ENCODE measurements at places on chromosomes 7 and 10.

- no peak for DNase-seq
These were observed 1.1 kb downstream of the ACTR1A start for GRCh38 chr10:102501201-102502028.

GRCh38 chr7:26989897-26990670 is 105.7 kb downstream of the HOXA1 start:
- no peak for DNase-seq

DNA sequence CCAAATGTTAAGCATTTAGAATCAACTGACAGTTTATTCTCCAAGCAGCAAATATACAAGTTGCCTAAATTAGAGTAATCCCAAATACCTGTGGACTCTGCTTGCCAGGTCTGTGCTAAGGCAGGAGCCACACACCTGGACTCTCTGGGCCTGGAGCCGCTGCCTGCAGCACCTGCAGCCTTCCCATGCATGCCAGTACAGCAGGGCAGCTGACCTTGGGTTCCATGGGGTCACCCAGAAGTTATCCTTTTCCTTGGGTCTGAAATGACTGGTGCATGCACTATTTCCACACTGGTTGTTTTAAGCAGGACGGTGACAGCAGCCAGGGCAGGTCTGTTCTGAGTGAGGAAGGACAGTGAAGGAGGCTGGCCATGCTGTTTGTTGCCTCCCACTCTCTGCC is 573.2 kb downstream of the GLRX3 start:
- DNase-seq, result no peak

DNA sequence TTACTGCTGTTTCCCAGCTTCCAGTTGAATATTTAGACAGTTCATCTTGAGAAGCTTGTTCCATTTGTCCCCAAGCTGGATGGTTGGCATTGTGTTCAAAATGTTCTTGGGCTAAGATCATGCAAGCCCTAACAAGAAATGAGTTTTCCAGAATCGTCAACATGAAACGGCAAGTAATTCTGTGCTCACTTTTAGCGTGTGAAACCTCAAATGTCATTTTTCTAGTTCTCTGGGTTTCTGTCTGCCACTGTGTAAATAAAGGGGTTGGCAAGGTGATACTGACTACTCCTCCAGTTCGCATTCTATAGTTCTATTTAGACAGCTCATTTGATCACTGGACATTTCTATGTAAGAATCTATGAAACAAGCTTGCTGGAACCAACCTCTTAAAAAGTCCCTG is 194.0 kb downstream of the AHR start:
- DNase-seq, result no peak

DNA sequence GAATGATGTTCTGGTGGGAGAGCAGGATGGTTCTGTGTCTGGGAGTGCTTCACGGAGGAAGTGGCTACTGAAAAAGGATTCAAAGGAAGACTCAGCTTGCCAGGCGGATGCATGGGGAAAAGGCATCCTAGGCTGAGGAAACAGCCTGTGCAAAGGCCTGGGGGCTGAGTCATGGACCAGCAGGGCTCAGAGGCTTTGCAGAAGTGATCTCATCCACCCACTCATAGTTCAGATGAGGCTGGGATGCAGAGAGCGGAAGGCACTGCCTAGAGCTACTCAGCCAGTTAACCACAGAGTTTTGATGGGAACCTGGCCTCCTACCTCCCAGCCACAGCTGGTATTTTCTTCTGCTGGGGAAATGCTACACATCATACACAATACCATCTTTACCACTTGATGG is 15.8 kb upstream of the ADAMTS14 start:
- DNase-seq, result no peak

- no peak for DNase-seq
These were observed 136.3 kb upstream of the TMEM72 start for GRCh38 chr10:44774676-44775401.

DNA sequence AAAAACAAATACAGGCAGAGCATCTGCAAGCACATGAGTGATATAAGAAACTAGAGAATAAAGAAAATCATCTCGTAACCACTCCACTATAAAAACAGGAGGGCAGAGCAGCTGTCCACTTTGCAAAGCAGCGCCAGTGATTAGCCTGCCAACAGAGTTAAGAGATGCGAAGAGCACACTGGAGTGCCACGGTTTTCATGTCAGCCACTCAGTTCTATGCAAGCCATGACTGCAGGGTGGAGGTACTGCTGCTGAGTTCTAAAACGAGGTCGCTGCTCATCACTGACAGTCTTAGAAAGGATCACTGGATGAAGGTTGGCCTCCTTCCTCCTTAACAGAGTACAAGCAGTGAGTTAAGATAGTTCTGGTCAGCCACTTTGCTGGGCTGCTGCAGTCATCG is 58.5 kb downstream of the FGFR2 start:
- no peak for DNase-seq

GRCh38 chr10:110872984-110873923 is 1.5 kb downstream of the PDCD4 start:
- no peak for DNase-seq

DNA sequence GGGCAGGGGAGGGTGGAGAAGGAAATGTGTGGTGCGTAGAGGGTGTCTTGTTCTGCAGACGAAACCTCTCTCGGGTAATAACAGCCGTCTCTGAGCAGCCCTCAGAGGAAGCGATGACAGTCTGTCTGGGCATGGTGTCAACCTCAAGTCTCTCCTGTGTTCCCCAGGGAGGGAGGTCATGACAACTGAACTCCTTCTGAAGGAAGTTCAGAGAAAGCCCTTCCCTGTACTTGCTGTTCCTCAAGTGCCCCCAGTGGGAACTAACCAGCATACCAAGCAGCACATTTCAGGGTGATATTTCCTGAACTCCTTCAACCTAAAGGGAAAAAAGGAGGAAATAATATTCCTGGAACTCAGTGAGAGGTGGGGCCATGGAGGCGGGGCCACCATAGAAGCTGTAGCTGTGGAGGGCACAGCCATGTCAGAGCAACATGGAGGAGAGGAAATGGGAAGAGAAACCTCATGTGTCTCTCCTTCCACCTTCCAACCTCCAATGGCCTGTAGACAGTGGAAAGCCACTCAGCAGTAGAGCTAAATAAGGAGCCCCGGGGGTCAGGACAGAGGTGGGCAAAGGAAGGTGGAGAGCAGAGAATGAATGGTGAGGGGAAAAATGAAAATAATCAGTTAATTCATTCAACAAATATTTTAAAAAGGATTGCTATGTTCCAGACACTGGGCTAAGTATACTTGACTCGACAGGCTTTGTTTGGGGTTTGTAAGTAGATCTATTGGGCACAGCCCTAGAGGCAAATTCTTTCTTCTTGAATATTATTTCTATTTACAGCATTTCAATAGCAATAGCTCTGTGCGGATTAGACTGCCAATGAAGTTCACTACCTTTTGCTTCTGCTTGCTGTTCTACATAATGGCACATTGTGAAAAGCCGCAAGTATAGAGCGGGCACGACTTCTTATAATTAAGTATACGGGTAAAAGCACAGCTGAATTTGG is 61.0 kb upstream of the AOAH start:
- no peak for DNase-seq

DNA sequence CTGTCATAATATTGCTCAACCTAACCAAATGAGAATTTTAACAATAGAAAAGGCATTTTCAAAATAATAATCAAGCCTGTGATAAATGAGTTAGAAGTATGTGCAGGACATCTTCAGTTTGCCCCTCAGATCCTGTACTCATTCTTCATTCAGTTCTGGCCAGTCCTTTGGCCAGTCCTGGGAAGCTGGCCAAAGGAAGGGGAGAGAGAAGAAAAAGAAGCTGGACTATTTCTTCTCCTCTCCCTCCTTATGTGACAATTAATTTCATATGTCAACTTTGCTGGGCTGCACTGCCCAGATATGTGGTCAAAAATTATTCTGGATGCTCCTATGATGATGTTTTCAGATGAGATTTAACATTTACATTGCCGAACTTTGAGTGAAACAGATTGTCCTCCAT is 31.6 kb upstream of the ITGB8 start:
- DNase-seq, result no peak

DNA sequence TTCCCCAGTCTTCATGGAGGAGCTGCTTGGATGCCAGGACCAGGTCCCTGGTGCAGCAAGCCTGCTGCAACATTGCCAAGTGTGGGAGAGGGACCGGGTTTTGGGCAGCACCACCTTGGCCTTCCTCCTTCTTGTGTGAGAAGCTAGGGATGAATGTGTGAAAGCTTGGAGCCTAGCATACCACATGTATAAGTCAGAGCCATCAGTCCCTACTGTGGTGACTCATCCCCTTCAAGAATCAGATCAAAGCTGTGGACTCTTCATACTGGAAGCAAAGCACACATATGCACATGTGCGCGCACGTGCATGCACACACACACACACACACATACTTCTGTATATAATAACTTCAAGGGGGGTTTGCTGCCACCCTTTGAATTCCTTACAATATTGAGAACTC is 527.8 kb downstream of the LRMDA start:
- no peak for DNase-seq

All from esophagus squamous epithelium (tissue), 5 donors.